ENCODE measurements at places on chromosomes 3 and 15. TPM values are rescaled to one million over a fixed set of nuclear protein-coding genes. Genes with fewer than 3 reads are reported as not detected.

SAXO2 gene
- total RNA-seq: 6.0 TPM

PIGB gene
- total RNA-seq: 17.6 TPM

MOBP gene
- total RNA-seq: not detected

C3orf85 gene
- not detected for total RNA-seq

CD86 gene
- not detected for total RNA-seq

DNA sequence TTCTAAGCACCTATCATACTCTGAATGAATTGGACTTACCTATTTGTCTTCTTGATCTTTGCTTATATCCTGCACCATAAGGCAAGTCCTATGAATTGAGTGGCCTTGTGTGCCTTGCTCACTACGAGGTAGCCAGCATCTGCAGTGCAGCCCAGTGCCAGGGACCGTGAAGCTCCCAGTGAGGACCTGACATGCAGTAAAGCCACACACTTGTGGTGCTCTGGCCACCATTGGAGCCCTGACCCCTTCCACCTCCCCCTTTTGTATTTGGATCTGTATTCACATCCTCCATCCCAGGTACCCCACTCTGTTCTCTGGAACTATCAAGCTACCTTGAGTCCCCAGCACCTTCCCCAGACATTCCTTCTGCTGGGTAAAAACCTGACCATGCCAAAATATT is 52.1 kb downstream of the BSN start:
- H3K4me3 ChIP-seq: no peak overlapping the region
- H3K36me3 ChIP-seq: no peaks in the 10 kb centered on the region
- no peak overlapping the region for H3K27ac ChIP-seq
- DNase-seq: no peak

DNA sequence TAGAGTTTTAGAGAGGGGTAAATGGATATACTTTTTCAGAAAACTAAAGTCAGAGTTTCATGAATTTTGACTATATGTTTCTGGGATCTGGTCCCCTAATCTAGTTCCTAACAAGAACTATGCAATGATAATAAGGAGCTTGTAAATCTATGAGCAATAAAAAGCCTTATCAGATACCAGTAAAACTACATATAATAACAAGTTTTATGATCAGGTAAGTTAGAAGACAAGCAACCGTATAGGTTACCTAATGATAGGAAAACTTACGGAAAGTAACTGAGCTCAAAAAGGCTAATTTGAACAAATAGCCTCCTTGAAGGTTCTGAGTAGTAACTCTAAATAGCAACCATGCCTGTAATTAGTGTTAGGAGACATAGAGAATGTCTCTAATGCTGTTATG is 21.0 kb downstream of the MIX23 start:
- H3K4me3 ChIP-seq: no peak overlapping the region
- no peak for DNase-seq
- H3K27me3 ChIP-seq: no peaks in the 10 kb centered on the region
- H3K4me1 ChIP-seq: peaks cover 38% of the 10 kb centered on the region

DNA sequence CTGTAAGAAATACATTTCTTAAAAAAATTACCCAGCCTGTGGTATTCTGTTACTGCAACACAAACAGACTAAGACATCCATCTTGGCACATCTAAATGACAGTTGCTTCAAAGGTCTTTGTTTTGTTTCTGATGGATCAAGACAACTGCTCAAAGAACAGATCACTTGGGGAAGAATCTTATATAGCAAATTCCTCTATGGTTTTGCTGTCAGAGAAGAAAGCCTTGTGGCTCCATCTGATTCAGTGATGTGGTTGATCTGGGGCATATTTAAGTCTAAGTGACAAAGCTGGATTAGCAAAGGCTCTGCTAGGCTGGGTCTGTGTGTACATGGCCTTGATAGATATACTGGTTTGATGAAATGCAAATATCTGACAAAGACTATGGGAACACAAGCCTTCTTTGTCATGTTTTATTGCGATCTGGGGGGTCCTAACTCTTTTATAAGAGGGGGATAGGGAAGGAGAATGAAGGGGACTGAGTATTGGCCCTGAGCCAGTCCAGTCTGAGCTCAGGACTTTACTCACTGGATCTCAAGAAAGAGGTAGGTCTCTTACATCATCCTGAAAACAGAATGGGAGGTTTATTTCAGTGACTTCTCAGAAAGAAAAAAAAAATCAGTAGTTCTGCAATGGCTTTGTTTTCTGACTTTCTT is 14.3 kb upstream of the LIMD1 start:
- peaks cover 2% of the 10 kb centered on the region for H3K4me1 ChIP-seq
- no peak overlapping the region for H3K27ac ChIP-seq
- H3K36me3 ChIP-seq: no peaks in the 10 kb centered on the region

DNA sequence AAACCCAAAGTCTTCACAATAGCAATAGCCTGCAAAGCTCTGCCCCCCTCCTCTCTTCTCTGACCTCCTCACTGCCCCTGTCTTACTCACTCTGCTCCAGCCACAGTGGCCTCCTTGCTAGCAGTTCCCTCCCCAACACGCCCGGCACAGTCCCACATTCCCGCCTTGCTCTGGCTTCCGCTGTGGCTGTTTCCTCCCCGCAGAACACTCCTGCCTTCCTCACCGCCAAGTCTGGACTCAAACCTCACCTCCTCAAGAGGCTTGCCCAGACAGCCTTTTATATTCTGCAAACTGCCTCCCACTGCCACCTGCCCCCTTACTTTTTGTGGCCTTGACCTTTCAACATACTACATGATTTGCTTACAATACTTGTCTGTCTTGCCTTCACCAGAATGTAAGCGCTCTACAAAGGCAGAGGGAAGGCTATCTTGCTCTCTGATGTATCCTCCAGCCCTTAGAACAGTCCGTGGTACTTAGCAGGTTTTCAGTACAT is 406 bp upstream of the MPI start:
- DNase-seq: no peak
- no peaks in the 10 kb centered on the region for H3K27me3 ChIP-seq
- peak overlapping the region; percentile 93 for H3K27ac ChIP-seq
- H3K36me3 ChIP-seq: peaks cover 3% of the 10 kb centered on the region
- H3K4me1 ChIP-seq: peaks cover 11% of the 10 kb centered on the region
- peak overlapping the region; percentile 90 for H3K4me3 ChIP-seq

GRCh38 chr15:52524223-52525136 is 4.2 kb downstream of the MYO5A start:
- H3K27me3 ChIP-seq: peaks cover 16% of the 10 kb centered on the region
- H3K27ac ChIP-seq: no peak overlapping the region
- no peak overlapping the region for H3K4me3 ChIP-seq
- peaks cover 6% of the 10 kb centered on the region for H3K4me1 ChIP-seq
- DNase-seq: no peak
- H3K36me3 ChIP-seq: no peaks in the 10 kb centered on the region

- H3K4me1 ChIP-seq: peaks cover 4% of the 10 kb centered on the region
- no peak overlapping the region for H3K4me3 ChIP-seq
- no peak for DNase-seq
- no peak overlapping the region for H3K27ac ChIP-seq
- no peaks in the 10 kb centered on the region for H3K36me3 ChIP-seq
Observed at GRCh38 chr3:37887062-37887461, 25.4 kb downstream of the CTDSPL start.
